ENCODE measurements at places on chromosomes 16 and 17.

GRCh38 chr17:40415390-40415789 is 2.3 kb downstream of the TOP2A start:
- DNase-seq: peak; percentile 45

DNA sequence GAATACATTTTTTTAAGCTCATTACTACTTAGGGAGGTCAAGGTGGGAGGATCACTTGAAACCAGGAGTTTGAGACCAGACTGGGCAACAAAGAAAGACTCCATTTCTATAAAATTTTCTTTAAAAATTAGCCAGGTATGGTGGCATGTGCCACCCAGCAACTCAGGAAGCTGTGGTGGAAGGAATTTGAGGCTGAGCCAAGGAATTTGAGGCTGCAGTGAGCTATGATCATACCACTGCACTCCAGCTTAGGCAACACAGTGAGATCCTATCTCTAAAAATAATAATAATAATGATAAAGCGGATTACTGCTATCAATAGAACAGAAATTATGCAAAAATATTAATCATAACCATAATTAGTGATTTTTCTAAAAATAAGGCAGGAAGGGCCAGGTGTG is 170.3 kb downstream of the COPRS start:
- DNase-seq: peak; percentile 51

- DNase-seq: no peak
Measured at GRCh38 chr17:7704601-7705268, at the start of gene EFNB3. Gene EFNB3 (plus strand): TSS chr17:7705202. CDS start chr17:7705599, 397 bp downstream.

DNA sequence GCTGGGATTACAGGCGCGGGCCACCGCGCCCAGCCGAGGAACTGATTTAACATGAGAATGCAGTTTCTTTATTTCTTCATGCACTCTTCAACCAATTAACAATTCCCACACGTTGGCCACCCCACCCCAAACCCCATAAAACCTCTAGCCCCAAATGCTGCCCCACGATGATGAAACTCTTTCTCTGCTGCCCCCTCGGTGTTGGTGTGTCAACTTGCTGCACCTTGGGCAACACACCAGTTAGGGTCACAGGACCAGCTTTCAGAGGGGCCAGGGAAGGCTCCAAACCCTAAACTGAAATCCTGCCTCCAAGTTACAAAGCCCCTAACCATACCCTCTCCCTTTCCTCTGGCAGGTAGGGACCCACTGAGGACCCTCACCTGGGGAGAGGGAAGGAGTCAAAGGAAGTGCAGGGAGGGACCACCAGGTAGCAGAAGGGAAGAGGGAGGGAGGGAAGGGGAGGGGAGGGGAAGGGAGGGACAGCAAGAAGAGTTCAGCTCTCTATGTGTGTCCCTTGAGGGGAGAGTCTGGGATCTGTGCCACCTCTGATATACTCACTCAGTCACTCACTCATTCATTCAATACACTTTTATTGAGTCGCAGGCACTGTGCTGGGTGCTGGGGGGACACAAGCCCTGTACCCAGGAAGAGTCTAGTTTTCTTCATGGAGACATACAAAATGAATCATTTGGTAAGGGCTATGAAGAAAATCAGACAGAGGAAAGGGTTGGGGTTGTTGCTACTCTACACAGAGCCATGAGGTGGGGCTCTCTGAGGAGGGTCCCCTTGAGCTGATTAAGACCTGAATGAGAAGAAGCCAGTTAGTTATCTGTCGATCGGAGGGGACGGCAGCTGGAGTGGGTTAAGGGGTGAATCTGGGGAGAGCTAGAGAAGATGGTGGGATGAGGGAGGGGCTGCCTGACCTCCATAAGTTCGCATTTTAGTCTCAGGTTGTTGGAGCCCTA is 3.9 kb downstream of the PLXDC1 start:
- no peak for DNase-seq

GRCh38 chr17:50148226-50149090 is 2.0 kb downstream of the PPP1R9B start:
- no peak for DNase-seq

DNA sequence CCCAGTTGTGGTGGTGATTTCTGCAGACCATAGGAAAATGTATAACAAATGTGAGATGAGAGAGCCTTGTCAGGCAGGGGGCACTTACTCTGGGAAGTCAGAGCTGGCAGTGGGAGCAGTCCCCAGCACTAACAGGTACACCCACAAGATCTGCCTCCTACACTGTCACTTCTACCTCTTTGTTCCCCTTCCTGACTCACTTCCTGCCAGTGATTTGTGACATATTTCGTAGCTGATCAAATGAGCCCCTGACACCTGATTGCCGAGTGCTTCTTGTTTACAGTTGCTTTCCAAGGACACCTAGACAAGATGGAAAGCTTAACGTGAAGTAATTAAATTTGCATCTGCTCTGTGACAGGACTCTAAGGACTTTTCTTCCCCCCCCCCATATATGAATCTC is 40.5 kb downstream of the FTO start:
- no peak for DNase-seq

DNA sequence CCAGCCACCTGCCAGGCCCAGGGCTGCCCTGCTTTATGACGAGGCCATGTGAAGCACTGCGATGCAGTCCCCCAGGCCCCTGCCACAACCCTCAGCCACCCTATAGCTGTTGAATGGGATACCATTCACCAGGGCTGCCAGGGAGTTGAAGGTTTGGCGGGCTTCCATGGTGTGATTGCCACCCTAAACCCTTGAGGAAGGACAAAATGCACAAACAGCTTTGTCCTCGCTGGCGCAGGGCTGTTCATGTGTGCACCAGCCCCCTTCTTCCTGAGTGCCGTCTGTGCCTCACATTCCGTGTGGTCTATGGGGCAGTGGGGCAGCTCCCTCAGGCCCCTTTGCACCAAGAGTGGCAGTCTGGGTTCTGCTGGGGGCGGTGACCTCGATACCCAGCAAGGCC is 25.3 kb downstream of the NARF start:
- no peak for DNase-seq

All from RPMI7951 (cell line).